Activated CD4-positive, alpha-beta T cell treated with anti-CD3 and anti-CD28 coated beads for 36 hours (primary cell): ENCODE measurements at places on chromosomes 12 and 14. TPM values are rescaled to one million over a fixed set of nuclear protein-coding genes. Genes with fewer than 3 reads are reported as not detected.

GRCh38 chr14:92877757-92878431 is 45.1 kb upstream of the CHGA start:
- DNase-seq: no peak

GRCh38 chr14:76918782-76919394 is 92.7 kb downstream of the LRRC74A start:
- DNase-seq: peak; percentile 65

NGB gene
- not detected for total RNA-seq

GRCh38 chr12:66337381-66338010 is 35.2 kb downstream of the HELB start:
- no peak for DNase-seq

COA8 gene
- total RNA-seq: 41.7 TPM

DNA sequence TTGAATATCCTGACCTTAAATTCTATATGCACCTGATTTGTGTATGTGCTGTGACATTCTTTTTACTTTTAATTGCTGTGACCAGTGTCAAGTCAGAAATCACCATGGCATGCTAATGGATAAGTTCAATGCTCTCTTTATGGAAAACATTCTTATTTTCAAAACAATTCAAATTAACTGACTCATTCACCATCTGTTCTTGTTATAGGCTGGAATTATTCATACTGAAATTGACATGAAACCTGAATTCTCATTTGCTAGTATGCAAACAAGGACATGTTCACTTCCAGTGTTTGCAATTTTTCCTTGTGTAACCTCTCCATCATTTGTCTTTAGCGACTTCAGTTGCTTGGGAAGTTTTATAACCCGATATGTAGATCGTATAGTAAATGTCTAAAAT is at the start of gene TAS2R30:
Gene TAS2R30, minus strand, starts transcription at position 340 of the 400 bp plus-strand sequence. CDS start 400 bp downstream, outside the sequence.
- no peak for DNase-seq

TTC5 gene
- 23.5 TPM for total RNA-seq

- DNase-seq: no peak
Measured at GRCh38 chr14:65100922-65101541, 1.3 kb downstream of the MAX start.

- no peak for DNase-seq
Measured at GRCh38 chr12:113347892-113348291, 10.5 kb upstream of the PLBD2 start.

GRCh38 chr12:4164559-4165558 is 108.7 kb upstream of the CCND2 start:
- DNase-seq: peak; percentile 82

DNA sequence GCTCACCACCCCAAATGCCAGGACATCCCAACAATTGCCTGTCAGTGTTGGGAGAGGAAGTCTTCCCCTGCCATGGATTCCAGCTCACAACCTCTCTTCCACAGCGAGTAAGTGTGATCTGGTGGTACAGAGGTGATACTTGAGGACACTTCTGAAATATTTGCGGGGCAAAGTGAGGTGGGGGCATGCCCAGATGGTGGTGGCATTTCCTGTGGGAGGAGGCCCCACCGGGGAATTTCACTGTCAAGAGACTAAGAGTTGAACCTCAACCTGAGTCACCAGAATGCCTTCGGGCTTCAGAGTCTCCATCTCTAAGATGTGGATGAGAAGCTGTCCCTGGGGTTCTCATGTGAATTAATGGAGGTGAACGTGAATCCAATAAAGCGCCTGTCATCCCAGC is 122.3 kb upstream of the RFLNA start:
- no peak for DNase-seq

ART4 gene
- not detected for total RNA-seq
